ENCODE measurements at places on chromosomes 2 and 18.

- DNase-seq, result no peak
Measured at GRCh38 chr2:128413014-128413717, 94.5 kb upstream of the HS6ST1 start.

GRCh38 chr2:110219496-110220189 lies 7.3 kb upstream of the MTLN start:
- no peak for DNase-seq

GRCh38 chr2:233082931-233083755 lies 23.0 kb downstream of the INPP5D start:
- no peak for DNase-seq

DNA sequence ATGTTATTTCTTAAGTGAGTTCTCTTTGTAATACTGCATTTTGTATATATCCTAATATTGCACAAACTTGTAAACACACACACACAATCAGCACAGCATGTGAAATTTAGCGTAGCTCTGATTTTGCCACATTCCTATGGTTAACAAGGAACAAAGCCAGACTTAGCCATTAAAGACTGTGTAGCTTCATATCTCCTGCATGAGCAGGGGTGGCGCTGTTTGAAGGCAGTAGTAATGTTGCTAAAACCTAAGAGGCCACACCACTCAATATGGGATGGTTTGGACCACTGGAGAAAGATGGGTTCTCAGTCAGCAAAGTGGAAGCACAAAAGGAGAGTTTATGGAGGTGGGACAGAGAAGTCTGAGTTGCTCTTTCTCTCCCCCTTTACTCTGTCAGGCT lies 61.1 kb upstream of the RND3 start:
- DNase-seq, result no peak

DNA sequence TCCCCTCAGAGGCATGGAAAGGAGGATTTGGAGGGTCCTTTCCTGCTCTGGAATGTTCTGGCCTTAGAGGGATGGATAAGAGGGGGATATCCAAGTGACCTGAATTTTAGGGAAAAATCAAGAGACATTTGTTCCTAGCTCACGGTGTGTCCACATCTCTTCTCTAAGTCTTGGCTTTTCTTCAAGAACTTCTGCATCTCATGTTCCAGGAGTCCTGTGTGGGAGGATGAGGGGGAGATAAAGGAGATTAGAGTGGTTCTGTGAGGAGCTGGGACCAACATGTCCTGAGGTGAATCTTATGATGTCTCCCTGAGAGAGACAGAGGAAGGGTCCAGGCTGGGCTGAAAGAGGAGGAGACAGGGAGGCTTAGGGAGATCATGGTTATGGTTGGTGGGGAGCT lies 11.7 kb downstream of the EMX1 start:
- no peak for DNase-seq

GRCh38 chr2:73350035-73350691 lies 35.5 kb upstream of the ALMS1 start:
- DNase-seq, result no peak

- DNase-seq, result no peak
Measured at GRCh38 chr2:56109994-56110393, 73.8 kb upstream of the CCDC85A start.

GRCh38 chr2:172196768-172197431 lies 94.2 kb upstream of the DLX2 start:
- no peak for DNase-seq

DNA sequence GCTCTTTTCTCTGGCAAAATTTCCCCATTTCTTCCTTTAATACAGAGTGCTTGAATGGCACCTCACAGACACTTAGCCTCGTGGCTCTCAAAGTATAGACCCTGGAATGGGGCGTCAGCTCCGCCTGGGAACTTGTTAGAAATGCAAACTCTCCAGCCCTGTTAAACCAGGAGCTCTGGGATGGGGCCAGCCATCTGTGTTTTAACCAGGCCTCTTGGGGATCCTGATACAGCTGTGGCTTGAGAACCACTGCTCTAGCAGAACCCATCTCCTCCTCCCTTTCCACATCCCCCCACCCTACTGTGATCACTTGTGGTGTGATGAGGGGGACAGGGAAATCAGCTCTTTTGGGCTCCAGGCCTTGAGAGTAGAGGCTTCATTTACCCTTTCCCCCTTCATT lies 15.9 kb downstream of the LTBP1 start:
- no peak for DNase-seq

- DNase-seq, result no peak
Measured at GRCh38 chr2:10962004-10962403, 50.3 kb downstream of the KCNF1 start.

GRCh38 chr2:174063492-174064092 lies 98.4 kb upstream of the SP3 start:
- no peak for DNase-seq

- DNase-seq, result no peak
Measured at GRCh38 chr2:157258520-157259326, 1.2 kb downstream of the GALNT5 start.

- DNase-seq, result no peak
Measured at GRCh38 chr2:69465513-69466456, 28.6 kb upstream of the NFU1 start.

GRCh38 chr2:85862426-85862825 lies 26.4 kb downstream of the ST3GAL5 start:
- no peak for DNase-seq

DNA sequence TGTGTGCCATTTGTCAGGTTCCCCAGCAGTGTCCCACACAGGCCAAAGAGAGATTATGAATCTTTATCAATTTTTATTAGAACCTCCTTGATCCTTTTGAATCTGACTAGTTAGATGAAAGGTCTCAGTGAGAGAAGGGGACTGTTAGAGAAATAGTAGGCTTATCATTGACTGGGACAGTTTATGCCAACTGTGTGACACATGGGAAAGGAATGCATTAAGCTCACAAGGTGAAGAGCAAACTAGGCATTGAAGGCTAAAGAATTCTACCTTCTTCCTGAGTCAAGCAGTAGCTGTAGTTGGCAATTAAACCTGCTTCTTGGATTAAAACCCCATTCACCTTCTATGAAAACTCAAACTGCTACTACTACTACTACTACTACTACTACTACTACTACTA lies 389.6 kb upstream of the CDH19 start:
- DNase-seq, result no peak

DNA sequence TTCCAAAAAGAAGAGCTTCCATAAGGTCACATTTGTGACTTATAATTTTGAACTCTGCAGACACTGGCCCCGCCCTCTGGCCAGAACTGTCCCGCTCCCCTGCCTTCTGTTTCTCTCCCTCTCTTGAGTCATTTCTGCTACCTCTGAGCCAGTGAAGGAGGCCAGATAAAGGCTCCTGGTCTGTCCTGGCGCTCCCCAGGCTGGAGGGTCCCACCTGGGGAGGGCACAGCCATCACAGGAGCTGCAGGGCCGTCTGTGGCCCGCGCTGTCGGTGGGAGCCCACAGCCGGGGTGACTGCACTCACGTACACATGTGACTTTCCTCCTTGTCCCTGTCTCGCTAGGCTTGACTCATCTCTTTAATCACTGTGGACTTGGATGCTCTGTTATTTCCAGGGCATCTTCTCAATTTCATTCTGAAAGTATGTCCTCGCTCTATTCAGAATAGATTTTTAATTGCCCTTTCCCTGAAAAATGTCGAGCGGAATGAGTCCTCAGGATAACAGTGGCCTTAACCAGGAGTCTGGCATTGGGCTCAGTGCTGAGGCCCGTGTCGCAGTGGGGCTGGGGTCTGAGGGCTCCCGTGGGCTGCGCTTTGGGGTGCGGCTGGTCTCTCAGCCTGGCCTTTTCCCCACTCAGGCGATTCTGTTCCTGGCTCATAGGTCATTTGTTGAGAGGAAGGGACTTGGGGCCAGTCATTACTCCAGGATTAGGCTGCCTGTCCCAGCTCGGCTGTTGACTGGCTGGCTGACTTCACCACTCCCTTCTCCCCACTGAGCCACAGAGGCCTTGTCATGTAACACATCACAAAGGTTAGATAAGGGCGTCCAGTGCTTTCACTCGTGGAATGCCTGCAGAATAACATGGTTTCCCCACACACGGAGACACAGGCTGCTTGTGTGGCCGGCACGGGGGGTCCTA lies 34.5 kb downstream of the KLHL29 start:
- no peak for DNase-seq

- no peak for DNase-seq
Measured at GRCh38 chr2:49788300-49788699, 634.0 kb upstream of the FSHR start.

DNA sequence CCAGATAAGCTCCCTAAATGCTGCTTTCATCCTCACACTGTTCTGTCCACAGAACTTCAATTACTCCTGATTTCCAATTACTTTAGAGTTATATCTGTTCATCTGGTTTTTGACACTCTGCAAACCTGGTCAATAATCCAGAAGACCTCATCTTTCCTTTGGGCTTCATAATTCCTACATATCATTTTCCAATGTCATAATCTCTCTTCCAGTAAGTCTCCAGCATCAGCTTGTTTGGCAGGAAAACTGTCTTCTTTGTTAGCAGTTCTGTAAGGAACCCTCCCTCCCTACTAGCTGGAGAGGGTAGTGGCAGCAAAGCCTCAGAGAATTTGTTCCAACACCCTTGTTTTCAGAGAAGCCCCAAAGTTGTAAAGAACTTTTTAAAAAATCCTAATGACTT lies 11.9 kb upstream of the SLC14A1 start:
- DNase-seq, result no peak

GRCh38 chr2:159891917-159892730 lies 94.1 kb upstream of the CD302 start:
- no peak for DNase-seq

- no peak for DNase-seq
Measured at GRCh38 chr2:68357605-68358337, 7.3 kb upstream of the PLEK start.

DNA sequence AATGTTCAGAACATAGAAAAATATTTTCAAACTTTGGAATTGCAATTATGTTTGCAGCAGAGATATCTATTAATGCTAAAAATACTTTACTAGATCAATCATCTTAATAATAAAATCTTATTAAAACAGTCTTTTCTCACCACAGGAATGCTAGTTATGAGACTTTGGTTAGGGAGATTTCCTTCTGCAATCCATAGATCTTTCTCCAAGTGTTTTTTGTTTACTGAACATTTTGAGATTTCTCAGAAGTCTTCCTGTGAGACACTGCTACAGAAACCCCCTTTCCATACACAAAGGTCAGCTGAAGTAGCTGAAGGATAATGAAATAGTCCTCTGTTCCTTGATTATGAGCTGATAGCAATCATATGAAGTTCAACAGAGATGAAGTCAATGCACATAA lies 59.4 kb upstream of the RAPH1 start:
- DNase-seq, result no peak

DNA sequence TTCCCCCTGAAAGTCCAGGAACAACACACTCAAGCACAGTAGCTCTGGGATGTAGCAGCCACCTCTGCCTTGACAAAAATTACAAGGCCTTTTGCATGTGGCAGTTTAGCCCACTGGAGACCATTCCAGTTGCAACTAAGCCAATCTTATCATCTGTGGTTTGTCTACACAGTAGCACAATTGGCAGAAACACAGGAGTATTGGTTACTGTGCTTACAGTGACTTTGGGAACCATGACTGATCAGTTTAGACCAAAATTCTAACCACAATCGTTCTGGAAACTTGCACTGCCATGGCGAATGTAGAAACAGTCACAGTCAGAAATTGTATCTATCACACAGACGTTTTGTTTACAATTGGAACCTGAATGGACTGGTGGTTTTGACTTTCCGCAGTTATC lies 403.7 kb upstream of the MEIS1 start:
- no peak for DNase-seq

GRCh38 chr2:7703048-7703447 lies 785.8 kb downstream of the RNF144A start:
- no peak for DNase-seq

GRCh38 chr2:181574321-181574720 lies 82.6 kb downstream of the CERKL start:
- no peak for DNase-seq

DNA sequence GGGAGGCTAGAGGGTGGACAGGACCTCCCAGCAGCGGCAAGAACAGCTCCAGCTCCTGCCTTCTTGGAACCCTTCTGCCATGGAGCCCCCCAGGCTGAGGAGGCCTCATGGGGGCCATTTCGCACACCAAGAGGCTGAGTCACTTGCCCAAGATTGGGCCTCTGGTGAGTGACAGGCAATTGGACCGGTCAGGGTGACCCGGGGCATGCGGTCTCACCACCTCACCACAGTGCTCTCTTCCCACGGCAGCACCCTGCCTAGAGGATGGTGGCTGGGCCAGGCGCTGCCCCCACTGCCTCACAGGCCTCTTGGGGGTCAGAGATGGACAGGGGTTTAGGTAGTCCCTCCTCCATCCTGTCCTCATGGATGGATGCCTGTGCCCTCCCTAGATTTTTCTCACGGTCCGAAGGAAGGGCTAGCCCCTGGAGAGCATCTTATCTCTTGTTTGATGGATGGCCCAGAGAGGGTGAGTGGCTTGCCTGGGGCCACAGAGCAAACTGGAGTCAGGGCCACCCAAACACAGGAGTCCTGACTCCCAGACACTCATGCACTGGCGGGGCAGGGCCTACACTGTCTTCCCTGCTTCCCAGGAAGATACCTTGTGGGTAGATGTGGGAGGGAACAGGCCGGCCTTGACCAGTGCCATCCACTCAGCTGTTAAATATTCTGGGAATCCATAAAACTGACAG lies 119.2 kb downstream of the INHBB start:
- no peak for DNase-seq

GRCh38 chr18:51946946-51947345 lies 393.1 kb upstream of the DCC start:
- no peak for DNase-seq

DNA sequence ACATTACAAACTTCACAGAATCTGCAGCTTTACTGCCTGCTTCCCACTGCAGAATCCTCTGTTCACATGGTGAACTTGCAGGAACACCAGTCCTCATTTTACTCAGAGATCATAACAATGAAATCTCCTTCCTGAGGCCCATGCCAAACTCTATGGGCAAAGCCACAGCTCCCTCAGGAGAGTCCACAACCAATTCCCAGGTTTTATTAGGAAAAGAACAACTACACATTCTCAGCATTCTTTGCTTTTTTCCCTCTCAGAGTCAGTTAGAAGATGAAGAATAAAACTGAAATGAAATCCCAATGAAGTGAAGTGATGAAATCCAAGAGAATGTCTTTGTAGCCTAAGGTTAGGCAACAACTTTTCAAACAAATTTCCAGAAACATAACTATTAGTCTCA lies 233.7 kb downstream of the DSEL start:
- no peak for DNase-seq

DNA sequence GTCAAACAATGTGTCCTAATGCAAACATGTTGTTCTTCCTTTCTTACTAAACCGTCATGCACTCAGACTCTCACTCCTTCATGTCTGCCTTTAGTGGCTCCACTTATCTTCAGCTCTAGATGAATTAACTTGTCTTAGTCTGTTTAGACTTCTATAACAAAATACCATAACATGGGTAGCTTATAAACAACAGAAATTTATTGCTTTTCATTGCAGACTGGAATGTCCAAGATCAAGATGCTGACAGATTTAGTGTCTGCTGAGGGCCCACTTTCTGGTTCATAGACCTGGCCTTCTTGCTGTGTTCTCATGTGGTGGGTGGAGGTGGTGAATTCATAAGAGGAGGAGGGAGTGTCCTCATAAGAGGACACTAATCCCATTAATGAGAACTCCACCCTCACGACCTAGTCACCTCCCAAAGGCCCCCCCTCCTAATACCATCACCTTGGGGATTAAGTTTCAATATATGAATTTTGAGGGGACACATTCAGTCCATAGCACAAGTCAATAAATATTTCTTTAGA lies 32.3 kb downstream of the RALBP1 start:
- no peak for DNase-seq

GRCh38 chr2:69483024-69483423 lies 45.8 kb upstream of the NFU1 start:
- no peak for DNase-seq
